Ureter (tissue), 1 donor: ENCODE measurements at places on chromosomes 12 and 14. TPM values are rescaled to one million over a fixed set of nuclear protein-coding genes. Genes with fewer than 3 reads are reported as not detected.

DNA sequence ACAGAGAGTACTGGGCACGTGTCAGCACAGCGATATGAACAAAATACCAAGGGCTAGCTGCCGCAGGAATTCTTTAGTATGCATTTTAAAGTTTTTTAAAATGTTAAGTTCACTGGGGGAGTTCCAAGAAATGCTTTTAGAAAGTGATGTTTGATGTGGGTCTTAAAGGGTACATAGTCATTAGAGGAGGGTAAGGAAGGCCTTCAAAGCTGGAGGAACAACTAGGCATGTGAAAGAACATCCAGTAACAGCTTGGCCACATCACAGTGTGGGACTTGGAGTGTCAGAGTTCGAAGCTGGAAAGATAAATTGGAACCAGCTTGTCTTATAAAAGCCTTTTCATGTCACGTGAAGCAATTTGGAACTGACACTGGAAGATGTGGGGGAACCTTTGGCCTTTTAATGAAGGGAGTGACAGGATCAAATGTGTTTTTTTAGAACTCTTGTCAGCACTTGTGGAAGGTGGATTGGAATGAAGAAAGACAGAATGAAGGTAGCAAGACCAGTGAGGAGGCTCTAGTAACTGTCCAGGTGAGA, 57.7 kb downstream of the WDR20 start:
- DNase-seq, result no peak

Gene CCDC38
- not detected for total RNA-seq

Gene MRPL52
- total RNA-seq, result 77.8 TPM

Gene CREBL2
- total RNA-seq, result 26.6 TPM
